ENCODE measurements at places on chromosomes 3 and 15.

GRCh38 chr15:77342807-77343206 is 77.1 kb downstream of the PEAK1 start:
- no peak for DNase-seq

DNA sequence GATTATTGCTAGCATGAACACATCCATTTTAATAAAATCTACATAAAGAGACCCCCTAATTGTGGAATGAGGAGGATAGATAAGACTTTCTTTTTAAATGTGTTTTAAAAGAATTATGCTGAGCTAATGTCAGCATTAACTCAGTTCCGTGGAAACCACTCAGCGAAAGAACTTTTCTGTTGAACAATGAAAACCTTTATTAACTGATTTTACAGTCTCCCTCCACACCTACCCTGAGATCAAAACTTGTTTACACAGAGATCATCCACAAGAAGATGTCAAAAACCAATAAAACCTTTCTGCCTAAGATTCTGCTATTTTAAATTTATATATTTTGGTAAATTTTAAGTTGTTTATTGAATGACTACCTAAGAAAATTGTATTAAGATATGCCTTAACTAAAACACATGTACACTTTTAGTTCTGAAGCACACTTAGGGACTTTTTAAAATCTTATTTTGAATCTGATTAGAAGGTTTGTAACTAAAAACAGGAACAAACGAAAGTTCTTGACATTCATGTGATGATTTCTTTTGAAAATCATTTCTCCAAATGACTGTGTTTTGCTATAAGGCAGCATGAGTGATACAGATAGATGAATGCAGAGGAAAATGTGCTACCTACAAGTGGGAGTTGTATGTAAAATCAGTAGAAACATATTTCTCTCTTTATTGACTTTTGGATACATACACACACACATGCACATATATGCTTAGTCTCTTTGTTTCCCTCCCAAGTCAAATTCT is 369.0 kb downstream of the UNC13C start:
- no peak for DNase-seq

- DNase-seq: no peak
These were observed 28.6 kb upstream of the VEPH1 start for GRCh38 chr3:157531771-157532170.

- peak; percentile 22 for DNase-seq
These were observed 1.7 kb upstream of the TGM5 start for GRCh38 chr15:43268111-43269105.

DNA sequence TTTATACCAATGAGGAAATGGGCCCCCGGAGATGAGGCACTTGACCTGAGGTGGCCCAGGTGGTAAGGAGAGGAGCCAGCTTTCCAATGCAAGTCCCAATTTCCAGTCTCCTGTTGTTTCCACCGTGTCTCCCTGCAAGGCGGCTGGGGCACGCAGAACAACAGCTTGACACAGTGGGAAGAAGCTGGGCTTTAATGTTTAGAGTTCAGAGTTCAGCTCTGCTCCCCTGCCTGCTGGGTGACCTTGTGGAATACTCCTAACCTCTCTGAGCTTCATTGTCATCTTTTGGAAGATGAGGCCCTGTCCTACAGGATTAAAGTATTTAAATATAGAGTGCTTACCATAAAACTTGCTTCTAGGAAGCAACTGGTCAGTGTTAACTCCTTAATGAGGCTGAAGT is 80.3 kb downstream of the SMAD3 start:
- no peak for DNase-seq

GRCh38 chr3:140736863-140737460 is 59.1 kb downstream of the TRIM42 start:
- peak; percentile 3 for DNase-seq

All from SK-N-DZ (cell line).